ENCODE measurements at places on chromosomes 12 and 14.

GRCh38 chr14:52043690-52044089 lies 25.2 kb downstream of the NID2 start:
- DNase-seq, result peak; percentile 20

DNA sequence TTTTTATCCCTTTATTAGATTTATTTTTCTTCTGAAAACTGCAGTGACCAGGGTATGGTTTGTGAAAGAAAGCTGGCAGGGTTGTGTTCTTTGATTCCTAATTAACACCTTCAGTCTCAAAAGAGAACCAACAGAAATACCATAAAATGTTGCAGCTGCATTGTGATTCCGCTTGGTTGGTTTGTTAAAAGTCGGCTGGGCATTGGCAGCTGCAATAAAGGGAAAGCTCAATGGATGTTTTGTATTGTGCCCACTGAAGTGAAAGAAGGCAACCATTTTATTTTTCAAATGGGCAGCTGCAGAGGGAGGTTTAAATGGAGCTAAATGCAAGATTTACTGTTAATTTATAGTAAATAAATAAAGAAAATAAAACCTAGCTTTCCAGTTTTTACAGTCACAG lies 16.7 kb downstream of the LGR5 start:
- peak; percentile 91 for DNase-seq

DNA sequence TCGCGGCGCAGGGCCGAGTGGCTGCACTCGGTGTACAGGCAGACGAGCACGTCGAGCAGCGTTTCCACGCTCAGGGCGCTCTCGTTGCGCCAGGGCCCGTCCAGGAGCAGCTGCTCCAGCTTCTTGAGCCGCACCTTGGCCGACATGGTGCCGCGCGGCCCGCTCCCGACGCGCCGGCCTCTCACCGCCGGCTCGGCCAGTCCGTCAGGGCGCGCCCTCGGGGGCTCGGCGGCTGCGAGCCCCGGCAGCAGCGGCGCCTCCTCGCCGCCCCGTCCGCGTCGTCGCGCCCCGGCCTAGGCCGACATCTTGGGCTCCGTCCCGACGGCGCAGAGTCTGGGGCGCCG lies 349 bp downstream of the CDC42BPB start:
- no peak for DNase-seq

GRCh38 chr14:22597265-22597664 lies 835 bp upstream of the ABHD4 start:
- DNase-seq, result no peak

DNA sequence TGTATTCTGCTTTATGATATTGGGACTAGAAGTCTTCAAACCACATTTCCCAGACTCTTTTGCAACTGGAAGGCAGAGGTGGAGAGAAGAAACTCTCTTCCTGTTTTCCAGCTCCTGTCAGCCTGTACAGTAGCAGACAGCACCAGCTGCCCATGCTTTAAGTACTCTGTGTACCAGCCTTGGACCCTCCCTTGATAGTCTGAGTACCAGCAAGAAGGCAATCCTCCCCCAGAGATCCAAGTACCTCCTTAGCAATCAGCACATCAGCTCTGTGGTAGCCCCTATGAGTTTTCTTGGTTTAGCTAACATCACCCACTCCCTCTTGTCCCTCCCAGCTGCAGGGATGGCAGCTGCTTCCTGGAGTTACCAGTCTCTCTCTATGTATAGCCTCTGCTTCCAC lies 56.3 kb downstream of the STXBP6 start:
- no peak for DNase-seq

- DNase-seq, result peak; percentile 55
Measured at GRCh38 chr12:113980537-113981337, 14.6 kb upstream of the RBM19 start.

GRCh38 chr12:51827925-51828818 lies 20.3 kb downstream of the FIGNL2 start:
- DNase-seq, result no peak

- no peak for DNase-seq
Measured at GRCh38 chr14:100240668-100241032, 1.7 kb downstream of the YY1 start.

DNA sequence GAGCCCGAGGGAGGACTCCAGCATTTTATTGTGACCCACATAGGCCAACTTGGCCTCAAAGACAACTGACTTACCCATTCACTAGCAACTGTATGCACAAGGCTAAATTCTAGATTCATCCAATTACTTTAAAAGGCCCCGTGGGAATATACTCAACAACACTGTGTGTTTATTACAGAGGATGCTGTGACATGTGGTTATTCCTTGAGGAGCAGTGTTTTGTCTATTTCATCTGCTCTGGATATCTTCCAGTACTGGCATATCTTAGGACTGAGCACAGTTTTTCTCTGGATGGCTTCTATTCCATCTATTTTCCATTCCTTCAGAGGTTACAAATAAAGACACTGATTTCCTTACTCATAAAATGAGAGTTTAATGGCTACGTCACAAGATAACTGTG lies 87.2 kb upstream of the KRAS start:
- no peak for DNase-seq

DNA sequence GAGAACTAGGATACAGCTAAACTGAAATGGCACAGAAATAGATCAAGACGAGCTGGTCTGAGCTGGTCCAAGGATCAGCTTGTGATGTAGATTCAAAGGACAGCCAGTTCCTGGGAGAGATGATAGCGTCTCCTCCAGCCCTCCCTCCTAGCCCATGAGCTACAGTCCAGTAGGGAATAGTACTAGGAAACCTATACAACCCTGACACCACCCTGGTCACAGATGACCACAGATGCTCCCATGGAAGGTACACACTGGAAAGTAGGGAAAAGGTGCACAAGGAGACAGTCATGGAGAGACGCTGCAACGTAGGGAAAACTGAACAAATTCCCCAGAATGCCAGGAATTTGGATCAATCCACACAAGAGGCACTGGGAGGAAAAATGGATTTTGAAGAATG lies 6.9 kb downstream of the GCH1 start:
- DNase-seq, result no peak

- no peak for DNase-seq
Measured at GRCh38 chr12:126708492-126708896, 1558.5 kb upstream of the TMEM132C start.

- no peak for DNase-seq
Measured at GRCh38 chr12:121184984-121185889, 24.7 kb upstream of the P2RX4 start.

DNA sequence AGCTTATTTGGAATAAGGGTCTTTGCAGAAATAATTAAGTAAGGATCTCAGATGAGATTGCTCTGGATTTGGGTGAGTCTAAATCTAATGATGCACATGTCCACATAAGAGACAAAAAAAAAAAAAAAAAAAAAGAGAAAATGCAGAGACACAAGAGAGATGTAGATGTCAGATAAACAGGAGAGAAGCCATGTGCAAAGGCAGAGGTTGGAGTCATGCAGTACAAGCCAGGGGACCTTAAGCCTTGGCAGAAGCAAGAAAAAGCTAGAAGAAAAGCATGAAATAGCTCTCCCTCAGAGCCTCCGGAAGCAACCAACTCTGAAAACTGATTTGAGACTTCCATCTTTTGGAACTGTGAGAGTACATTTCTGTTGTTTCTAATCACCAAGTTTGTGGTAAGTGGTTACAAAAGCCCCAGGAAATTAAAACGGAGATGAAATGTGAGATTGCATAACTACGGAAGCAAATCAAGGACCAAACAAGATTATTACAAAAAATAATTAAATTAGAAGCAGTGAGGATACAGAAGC lies 1304.0 kb upstream of the SEL1L start:
- DNase-seq, result no peak

DNA sequence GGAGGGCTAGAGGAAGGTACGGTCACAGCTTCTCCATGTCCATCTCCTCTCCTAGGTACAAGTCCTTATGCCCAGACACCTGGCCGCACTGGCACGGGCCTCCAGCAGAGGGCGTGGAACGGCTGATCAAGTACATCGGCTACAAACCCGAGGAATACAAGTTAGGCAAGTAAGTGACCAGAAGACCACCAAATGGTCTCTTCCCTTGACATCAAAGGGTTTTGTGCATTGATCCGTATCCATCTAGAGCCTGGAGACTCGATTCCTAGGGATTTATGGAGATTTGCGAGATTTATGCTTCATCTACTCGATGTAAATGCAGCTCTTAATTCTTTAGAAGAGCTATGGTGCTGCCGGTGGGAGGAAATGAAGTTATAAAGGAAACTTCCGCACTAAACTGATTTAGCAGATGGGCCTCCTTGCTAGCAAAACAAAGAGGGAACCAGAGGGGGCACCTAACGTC lies 44.2 kb downstream of the KCTD10 start:
- peak; percentile 10 for DNase-seq

GRCh38 chr12:104134882-104135281 lies 3.1 kb downstream of the NFYB start:
- DNase-seq, result no peak

DNA sequence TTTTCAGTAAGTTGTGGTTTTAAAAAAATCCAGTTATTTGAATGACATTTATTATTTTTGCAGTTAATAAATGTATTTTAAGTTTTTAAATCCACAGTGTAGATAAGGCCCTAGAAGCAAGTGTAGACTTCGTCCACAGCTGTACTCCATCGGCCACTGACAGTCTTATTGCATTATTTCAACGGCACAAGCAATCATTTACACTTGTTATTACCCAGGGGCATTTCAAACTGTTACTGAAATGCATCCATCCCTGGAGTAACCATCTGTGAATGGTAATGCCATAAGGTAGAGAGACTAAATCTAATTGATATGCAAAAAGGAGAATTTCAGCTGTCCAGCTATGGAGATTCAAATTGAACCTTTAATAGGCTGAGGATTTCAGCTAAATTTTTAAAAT lies 48.4 kb downstream of the BICD1 start:
- no peak for DNase-seq

DNA sequence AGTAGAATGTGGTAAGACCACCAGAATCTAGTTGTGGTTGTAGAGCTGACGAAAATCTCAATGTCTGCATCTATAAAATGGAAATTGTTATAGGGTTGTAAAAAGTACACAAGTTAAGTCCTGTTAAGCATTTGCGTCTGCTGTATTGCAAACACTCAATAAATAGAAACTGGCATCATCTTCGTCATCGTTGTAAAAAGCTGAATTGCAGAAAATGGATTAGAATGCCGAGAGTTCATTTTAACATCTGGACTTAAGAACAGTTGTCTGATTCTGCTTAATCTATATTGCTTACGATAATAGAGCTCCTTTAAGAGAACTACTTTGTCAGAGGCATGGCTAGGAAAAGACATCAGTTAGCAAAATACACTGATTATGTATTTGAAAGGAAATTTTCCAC lies 33.2 kb downstream of the KCNMB4 start:
- DNase-seq, result no peak

DNA sequence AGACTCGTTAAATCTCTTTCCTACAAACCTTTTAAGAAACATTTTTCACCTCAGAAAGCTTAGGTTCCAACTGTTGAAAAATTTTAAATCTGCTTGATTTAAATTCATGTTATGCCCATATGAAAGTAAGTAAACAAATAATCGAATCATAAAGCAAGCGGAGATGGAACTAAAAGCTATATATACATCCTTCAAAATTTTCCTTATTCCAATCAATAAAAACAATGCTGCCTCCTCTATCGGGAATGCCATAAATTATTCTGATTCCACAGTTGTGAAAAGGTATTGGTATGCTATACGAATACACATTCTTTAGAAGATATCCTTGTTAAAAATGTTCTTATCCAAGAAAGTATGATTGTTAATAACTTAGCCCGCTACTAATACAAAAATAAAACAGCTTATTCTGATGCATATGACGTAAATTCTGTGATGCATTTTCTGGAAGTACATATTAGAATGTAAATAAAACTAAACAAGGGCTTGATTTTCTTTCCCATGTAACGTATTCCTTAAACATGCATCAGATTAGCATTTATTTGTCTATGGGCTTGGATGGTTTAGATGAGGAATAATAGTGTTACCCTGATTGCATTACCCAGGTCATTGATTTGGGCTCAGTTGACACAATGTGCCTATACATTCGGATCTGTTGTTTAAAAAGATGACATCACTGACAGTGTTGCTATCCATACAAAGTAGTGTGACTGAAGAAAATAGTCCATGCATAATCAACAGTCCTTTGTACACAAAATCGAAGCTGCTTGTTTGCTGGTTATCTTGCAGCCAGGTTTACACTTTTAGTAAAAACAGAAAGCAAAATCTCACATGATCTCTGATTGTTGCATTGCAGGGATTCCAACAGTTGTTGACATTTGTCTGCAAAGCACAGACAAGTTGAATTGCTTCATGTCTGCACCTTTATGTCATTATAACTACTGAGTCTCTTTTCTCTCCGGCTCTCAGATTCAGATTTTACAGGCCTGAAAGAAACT lies 656 bp upstream of the DTD2 start:
- DNase-seq, result no peak

DNA sequence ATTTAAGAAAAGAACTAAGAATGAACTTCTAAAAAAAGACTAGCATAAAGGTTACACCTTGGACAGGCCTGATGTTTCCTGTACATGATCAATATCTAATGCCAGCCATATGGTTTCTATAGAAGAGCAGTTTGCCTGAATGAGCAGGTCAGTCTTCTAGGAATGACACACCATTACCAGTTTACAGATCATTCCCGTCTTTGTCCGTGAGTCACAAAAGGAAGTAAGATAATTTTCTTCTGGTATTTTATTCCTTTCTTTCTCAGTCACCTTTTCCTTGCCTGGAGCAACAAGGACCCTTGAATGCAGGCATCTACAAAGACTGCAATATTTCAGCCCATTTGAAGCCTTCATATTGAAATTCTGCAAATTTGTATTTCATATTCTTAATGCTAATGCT lies 44.6 kb upstream of the CNTN1 start:
- no peak for DNase-seq

- DNase-seq, result no peak
Measured at GRCh38 chr14:35398071-35398584, 6.4 kb downstream of the NFKBIA start.

DNA sequence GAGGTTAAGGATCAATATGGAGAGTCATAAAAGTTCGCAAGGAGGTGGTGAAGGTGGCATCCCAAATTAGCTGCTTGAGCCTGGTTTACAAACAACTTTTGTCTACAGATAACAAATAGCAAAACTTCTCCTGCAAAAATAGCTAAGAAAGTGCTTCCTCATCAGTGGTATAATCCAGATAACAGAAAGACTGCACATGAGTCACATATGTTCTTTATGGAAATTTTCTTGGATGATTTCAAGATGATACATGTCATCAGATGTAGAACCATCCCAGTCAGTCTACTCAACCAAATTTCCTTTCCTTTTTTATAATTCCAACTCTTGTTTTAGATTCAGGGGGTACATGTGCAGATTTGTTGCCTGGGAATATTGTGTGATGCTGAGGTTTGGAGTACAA lies 133.0 kb downstream of the BTG1 start:
- no peak for DNase-seq

DNA sequence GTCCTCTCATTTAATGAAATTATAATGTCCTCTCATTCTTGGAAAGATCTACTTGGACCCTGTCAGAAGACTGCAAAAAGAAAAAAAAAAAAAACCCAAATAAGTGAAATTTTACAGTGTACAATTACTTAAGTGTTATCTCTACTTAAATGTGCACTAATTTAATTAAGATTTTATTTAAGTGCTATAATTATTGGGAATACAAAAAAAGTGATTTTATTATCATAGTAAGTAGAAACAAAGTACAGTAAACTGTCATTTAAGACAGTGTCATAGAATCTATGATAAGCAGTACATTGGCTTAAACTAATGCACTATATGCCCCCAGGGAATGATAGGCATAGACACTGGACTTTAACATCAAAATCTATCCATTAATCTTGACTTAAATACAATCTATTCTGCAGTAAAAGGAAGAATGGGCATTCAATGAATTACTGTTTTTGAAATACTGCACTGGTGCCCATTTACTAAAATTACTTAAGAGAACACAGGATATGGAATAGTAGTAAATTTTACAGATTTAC lies 23.3 kb downstream of the INSM2 start:
- DNase-seq, result peak; percentile 4

Measured in NCI-H1092 treated with DMSO at 0.1 percent for 48 hours (cell line).